HTR-8/SVneo (cell line): ENCODE measurements at places on chromosomes 12 and 14.

GRCh38 chr14:66508846-66509621 lies 1.1 kb downstream of the GPHN start:
- peak; percentile 53 for DNase-seq

DNA sequence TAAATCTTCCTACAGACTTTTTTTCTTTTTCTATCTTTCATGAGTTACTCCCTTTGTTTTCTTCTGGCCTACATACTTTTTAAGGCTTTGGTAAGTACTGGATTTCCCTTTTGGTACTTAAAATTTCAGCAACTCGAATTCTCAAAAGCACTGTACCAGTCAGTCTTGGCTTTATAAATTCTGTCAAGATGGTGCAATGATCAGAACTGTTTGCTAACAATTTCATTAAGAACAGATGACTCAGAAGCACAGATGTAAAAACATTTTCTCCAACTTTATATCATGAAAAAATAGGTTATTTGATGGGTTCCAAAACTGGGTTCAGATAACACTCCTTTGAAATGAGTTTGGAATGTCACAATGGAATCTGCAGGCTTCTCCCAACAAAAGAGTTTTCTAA lies 1961.8 kb upstream of the FLRT2 start:
- no peak for DNase-seq

- no peak for DNase-seq
These were observed 243.2 kb downstream of the CACNA1C start for GRCh38 chr12:2295941-2296461.

- no peak for DNase-seq
These were observed 597 bp downstream of the RNF31 start for GRCh38 chr14:24147761-24148428.

DNA sequence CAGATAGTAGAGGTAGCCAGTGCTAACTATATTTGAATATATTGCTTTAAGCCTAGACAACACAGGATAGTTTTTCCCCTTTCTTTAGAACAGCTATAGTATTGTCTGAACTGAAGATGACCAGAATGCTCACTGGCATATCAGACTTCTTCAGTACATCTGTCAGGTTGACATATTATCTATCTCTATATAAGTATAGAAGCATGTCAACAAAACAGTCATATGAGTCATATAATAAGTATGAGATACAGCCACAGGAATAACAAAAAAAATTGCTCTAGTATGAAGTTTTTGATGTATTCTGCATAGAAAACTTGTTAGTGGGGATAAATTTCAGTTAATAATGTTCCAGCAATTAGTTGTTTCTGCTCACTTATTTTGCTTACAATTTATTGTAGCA lies 767.7 kb downstream of the LRFN5 start:
- peak; percentile 23 for DNase-seq

DNA sequence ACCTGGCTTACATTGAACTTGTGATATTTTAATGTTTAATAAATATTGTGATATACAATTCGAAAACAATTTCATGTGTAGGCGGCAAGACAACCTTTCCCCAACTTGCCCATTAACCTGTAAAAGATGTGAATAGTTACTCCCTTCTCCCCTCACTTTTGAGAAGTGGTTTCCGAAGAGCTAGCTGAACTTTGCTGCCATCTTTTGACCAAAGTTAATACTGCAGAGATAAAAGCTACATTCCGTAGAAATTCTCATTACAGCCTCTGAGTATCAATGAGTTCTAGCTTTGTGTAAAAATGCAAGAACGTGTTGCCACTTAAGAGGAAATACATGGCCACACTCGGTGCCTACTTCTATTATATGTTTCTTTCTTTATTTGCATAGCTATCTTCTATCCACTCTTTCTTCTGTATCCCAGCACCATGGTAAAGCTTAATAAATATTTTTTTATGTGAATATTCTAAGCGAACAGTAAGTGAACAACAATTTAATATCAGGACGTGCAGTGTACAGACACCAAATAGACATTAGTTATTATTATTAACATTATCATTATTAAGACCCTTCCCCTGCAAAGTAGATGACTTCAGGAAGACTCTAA lies 105.1 kb upstream of the TMEM260 start:
- DNase-seq: peak; percentile 75

DNA sequence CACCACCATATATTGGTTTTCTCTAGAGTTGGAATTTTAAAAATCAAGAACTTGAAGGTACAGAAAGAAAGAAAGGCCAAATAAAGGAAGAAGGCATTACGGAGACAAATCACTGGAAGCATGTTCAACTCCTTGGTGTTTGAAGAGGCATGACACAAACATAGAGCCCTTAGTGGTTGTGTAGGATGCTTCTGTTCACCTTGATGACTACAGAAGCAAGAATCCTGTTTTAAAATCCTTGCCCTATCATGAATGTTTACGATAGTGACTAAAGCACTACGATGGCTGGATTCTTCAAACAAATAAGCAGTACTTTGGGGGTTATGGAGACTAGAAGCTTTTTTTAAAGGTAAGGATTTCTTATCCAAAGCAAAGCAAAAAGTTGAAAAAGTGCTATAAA lies 10.3 kb upstream of the ISM2 start:
- no peak for DNase-seq

DNA sequence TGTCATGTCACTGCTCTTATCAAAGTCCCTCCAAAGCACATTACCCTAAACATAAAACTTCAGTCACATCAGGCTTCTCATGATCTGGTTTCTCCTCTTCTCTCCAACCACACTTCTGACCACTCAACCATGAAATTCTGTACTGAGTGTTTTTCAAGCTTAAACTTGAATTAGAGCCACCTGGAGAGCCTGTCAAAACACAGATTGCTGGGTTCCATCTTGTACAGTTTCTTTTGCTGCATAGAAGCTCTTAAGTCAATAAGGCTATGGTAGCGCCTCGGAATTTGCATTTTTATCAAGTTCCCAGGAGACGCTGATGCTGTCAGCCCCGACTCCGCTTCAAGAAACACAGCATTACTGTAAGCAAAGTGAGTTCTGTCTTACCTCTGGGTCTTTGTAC lies 16.4 kb upstream of the SRRM4 start:
- DNase-seq: no peak

DNA sequence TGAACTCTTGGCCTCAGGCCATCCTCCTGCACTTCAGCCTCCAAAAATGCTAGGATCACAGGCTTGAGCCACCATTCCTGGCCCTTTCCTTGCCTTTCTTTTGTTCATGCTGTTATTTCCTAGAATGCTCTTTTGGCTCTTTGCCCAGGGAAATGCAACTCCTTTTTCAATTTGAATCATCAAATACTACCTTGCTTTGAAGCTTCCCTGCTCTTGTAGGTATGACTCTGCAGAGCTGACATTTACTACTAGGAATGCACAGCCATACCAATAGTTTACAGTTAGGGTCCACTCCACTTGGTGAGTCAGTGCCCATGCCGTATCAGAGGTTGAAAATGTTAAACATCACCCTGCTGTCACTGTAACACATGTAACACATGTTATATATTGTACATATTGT lies 107.0 kb upstream of the CRY1 start:
- peak; percentile 18 for DNase-seq

DNA sequence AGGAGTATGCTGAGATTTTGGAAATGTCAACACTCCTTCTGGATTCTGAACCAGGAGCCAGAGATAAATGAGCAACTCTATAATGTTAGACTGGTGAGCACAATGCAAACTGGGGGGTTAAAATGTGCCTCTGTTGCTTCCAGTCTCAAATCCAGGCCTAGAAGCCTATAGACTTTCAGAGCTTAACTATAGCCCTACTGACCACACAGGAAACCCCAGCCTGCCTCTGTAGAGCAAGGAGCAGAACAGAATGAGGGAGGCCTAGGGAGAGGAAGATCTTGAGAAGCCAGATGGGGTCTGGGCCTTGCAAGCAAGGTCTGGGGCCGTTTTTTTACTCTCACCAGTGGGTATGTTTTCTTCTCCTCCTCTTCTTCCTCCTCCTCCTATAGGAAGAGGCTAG lies 225.4 kb upstream of the KITLG start:
- no peak for DNase-seq

DNA sequence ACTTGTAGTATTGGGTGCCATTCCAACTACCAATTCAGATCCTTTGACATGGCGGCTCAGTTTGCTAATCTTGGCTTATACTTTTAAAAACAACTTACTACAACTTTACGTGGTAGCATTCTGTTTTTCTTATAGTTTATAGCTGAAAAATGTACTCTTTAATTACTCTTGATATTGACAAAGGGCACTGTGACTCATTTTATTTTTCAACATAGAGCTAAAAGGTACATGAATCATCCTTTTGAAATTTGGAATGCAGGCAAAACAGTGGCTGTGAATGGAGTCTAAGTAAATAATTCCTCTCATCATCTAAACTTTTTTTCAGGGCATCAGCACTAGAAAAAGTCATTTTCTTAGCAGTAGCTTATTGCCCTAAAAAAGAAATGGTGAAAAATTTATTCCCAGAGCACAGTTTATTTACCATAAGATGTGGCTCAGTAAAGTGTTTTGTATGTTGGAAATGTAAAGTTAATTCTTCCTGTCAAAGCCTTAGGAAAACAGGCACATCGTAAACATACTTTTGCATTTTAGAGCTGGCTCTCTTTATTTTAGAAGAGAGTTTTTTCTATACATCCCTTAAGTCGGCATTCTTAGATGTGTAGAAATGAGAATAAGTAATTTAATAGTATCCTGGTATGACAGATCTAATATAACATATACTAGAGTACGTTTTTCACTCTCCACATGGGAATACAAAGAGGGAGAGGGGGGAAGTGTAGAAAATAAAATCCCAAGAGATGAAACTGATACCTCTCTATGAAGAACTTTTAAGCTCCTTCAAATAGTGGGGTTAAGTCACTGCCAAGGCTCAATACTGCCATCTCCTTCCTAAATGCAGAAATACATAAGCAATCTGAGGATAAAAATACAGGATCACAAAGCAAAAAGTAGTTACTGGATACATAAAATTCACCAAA lies 55.2 kb downstream of the SLC25A21 start:
- DNase-seq: peak; percentile 37

- no peak for DNase-seq
These were observed 146.6 kb downstream of the PTPRO start for GRCh38 chr12:15468911-15469310.

DNA sequence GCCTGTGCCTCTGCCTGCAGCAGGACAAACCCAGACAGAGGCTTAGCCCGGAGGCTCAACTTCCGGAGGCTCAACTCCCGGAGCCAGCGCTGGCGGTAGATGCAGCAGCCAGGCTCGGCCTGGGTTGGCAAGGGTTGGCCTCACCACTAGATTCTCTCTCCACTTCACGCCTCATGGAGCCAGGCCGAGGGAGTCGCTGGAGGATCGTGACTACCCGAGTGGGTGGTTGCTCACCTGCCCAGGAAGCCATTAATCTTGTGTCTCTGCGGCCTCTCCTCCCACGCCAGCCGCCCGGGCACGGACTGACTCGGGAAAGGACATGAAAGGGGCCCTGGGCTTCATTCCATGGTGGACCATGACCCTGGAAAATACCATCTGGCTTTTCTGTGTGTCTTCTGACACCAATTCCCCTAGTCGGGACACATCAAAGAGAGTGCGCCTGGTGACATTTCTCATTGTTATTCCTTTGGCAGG lies 20.8 kb downstream of the ESRRB start:
- no peak for DNase-seq

- DNase-seq: no peak
These were observed 68.2 kb downstream of the PLEKHG7 start for GRCh38 chr12:92771001-92771400.

DNA sequence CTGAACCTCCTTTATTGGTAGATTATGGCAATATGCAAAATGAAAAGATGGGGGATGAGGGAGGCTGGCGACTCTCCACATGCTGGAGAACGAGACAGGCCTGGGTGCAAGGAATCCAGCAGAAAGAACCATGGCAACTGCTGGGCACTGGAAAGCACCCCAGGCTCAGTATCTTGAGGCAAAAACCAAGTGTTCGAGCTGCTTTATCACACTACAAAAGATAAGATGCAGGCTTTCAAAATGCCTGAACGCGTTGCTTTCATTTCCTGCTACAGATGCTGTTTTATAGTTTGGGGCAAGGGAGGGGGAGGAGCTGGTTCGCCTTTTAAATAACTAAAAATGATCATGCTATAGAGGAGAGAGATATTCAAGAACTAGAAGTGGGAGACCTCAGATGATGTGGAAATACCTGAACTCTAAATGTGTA lies 38.9 kb downstream of the NIN start:
- no peak for DNase-seq

GRCh38 chr14:97095269-97095668 lies 298.1 kb downstream of the VRK1 start:
- DNase-seq: no peak

DNA sequence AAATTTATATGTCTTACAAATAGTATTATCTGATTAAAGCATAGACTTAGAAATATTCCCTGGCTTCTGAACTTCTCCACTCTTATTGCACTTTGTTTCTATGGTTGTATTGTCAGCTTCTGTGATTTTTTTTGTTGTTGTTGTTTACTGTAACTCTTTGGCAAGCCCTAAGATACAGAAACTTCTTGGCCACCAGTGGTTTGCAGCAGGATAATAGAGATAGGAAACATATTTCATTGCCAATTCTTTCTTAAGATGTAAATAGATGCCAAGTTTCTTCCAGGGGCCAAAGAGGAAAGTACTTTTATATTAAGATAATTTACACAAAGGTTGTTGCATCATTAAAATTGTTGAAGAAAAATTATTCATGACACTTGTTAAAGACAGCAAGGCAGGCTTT lies 123.8 kb downstream of the PTPRB start:
- no peak for DNase-seq

DNA sequence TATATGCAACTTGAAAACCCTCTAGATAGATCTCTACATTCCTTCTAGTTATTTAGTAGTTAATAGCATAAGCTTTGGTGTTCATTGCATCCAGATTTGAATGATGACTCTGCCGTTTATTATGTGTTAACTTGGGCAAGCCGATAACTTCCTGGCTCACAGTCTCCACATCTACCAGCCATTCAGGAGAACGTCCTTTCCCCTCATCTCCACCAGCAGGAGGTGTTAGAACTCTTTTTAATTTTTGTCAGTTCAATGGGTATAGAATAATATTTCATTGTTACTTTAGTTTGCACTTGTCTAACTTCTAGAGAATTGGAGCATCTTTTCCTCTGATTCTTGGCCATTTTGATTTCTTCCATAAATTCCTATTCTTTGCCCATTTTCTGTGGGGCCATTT lies 30.0 kb upstream of the WSCD2 start:
- DNase-seq: no peak

- DNase-seq: no peak
These were observed 807.3 kb upstream of the TMEM132C start for GRCh38 chr12:127459687-127460086.
